Brain pericyte (primary cell): ENCODE measurements at places on chromosomes 16 and 17.

- peak; percentile 47 for DNase-seq
These were observed 3.9 kb downstream of the RSAD1 start for GRCh38 chr17:50482516-50482915.

GRCh38 chr17:1612400-1612799 lies 16.2 kb downstream of the SLC43A2 start:
- no peak for DNase-seq

DNA sequence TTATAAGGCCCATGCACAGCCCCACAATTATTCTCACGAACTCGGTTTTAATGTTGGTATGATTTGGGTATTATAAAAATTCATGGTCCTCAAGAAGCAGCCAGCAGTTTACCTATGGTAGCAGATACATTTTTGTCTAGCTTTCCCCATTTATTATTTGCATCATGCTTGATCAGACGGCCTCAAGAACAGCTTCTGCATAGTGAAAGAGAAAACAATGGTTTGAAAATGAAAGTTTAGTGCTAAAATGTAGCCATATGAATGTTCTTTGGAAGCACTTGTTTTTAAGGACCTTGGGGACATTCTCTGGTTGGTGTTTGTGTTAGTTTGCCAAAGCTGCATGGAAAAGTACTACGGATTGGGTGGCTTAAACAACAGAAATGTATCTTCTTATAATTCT lies 72.4 kb upstream of the CPHXL start:
- DNase-seq, result no peak

- DNase-seq, result no peak
These were observed 12.1 kb upstream of the NLK start for GRCh38 chr17:28030386-28030785.

GRCh38 chr16:324201-324450 lies 28.4 kb downstream of the AXIN1 start:
- no peak for DNase-seq

DNA sequence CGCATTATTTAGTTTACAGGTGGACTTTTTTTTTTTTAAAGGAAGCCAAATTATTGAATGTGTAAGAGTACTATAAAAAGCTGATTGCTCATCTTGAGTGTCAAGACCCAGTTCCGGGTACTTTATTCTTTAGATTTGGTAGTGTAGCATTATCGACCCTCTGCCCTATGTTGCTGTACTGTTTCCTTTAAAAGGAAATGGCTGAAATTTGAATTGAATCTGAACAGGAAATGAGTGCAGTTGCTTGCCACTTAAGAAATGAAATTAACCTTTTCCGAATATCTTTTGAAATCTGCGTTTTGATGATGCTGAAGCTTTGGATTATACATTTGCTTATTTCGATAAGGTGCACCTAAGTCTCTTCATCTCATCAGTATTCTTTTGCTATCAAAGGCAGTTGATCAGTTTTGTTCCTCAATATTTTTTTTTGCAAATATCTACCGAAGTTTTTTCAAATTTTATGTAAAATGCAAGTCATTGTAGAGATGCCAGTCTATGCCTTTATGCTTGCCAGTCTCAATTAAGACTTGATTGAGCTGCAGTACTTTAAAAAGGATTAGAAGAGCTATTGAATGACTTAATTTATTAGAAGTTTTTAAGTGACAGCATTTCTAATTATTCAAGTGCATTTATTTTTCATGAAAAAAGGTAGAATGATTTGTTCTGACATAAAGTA lies 1.8 kb downstream of the GGNBP2 start:
- DNase-seq, result no peak

GRCh38 chr16:4696905-4697847 lies 3.8 kb downstream of the NUDT16L1 start:
- DNase-seq, result no peak

DNA sequence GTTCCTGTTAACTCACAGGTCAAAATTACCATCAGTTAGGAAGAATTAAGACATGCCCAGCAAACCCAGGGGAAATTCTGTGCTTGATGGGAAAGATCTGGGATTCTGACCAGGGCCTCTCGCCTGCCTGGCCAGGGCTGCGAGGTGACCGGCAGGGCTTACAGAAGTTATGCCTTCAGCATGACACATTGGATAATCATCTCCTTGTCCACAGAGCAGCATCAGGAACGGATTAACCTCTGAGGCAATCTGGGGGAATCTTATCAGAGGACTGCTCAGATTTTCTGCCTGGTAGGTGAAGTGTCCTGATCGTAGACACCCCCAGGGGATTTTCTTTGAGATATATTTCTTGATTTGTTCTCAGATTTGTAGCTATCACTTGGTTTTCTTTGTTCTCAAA lies 172.5 kb downstream of the HS3ST3A1 start:
- no peak for DNase-seq

DNA sequence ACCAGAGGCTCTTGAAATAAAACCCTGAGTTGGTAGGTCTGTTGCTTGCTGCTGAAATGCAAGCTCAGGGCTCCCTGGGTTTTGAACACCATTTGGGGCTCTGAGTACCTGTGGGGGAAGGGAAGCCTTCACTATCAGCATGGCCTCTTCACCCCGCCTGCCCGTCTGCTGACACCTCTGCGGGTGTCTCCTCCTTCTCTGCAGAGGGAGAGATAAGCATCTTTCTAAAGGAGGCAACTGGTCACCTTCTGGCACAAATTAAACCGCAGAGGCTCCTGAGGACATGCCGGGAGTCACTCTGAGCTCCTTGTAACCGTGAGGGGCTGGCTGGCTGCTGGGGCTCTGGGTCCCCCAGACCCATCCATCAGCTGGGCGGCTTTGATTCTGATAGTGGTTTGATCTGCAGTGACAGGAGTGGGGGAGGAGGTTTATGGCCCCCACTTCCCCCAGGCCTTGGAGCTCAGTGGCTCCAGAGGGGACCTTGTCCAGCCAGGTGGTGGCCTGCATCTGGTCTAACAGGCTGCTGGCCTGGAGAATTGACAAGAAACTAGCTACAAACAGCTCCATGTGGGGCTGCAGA lies 123.5 kb downstream of the IRF8 start:
- DNase-seq, result no peak

- no peak for DNase-seq
These were observed 41.4 kb upstream of the CIBAR2 start for GRCh38 chr16:85153656-85154091.

DNA sequence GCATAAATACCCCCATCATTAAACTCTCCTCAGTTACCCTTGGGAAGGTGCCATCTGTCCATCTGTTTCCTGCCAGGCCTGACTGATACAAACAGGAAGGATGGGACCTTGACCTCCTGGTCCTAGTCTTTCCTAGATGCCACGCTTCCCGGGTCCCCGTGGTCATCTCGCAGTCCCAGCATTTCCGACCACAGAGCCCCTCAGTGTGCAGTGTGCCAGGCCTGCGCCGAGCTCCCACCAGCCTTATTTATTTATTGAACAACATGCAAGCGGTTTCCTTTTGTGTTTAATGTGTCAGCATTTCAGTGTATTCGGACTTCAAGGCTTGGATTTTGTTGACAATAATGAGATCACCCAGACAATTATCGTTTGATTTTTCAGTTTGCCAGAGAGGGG lies 45.6 kb upstream of the NKD1 start:
- DNase-seq, result no peak

GRCh38 chr17:39517224-39517623 lies 55.9 kb downstream of the CDK12 start:
- DNase-seq, result no peak

- no peak for DNase-seq
These were observed 56.8 kb upstream of the ZNF423 start for GRCh38 chr16:49912721-49913120.

- no peak for DNase-seq
These were observed 1.5 kb downstream of the MFSD6L start for GRCh38 chr17:8797621-8798175.

- DNase-seq, result no peak
These were observed 175.6 kb downstream of the SOX9 start for GRCh38 chr17:72296456-72296855.

DNA sequence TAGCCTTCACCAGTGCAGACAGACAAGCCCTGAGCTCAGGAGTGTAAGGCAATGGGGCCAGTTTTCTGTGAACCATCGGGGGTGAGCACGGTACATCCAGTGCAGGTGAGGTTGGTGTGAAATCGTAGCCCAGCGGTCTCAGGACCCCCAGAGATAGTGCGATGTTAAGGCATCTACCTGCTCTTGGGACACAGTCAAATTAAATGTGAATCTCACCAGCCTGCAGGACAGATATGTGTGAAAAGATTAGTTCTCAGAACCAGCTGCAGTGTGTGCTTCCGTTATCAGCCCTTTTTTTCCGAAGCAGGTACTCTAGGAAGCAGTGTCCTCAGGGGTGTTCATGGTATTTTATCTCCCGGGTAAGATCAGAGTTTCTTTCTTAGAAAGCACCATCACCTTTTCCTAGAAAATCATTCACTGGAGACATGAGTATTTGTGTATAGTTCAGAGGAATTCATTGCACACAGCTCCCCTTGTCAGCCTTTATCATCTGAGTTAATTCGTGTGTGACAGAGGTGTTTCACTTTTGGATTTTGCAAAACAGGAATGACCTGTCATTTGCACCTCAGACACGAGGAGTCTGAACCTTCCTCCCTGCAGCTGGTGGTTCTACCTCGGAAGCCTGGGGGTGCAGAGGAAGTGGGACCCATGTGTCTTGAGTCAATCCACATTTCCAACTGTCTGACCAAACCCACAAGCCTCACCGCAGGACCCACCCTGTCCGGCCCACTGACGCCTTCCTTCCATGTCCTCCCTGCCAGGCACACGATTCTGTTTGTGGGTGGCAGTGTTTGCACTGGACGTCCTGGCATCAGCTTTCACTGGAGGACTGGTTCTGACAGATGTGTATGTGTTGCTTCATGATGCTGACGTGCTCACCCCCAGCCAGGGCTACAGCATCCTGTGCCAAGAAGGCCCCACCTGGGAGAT lies 107.8 kb downstream of the CLEC16A start:
- no peak for DNase-seq

DNA sequence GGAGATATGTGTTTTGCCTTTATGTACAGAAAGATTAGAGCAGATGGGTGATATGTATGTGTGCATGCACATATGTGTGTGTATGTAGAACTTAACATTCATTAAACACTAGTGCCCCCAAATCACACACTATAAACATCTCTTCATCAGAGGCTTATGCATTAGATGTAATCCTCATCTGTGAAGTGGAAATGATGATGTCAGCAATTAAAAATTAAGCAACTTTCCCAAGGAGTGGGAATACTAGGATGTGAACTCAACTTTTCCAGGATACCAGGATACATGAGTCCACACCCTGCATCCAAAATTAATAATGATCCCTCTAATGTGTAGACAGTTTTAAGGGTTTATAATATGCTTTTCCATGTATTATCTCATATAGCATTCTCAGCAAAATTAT lies 127.7 kb upstream of the ADAMTS18 start:
- DNase-seq, result no peak

- no peak for DNase-seq
These were observed 93.1 kb downstream of the PITPNC1 start for GRCh38 chr17:67470163-67470562.
